ENCODE measurements at places on chromosomes 6 and 20.
A peak's percentile ranks its signal among the peaks of the same experiment; 100 is the strongest.

GRCh38 chr20:58116505-58116904 lies 111.9 kb downstream of the ANKRD60 start:
- no peak for DNase-seq

DNA sequence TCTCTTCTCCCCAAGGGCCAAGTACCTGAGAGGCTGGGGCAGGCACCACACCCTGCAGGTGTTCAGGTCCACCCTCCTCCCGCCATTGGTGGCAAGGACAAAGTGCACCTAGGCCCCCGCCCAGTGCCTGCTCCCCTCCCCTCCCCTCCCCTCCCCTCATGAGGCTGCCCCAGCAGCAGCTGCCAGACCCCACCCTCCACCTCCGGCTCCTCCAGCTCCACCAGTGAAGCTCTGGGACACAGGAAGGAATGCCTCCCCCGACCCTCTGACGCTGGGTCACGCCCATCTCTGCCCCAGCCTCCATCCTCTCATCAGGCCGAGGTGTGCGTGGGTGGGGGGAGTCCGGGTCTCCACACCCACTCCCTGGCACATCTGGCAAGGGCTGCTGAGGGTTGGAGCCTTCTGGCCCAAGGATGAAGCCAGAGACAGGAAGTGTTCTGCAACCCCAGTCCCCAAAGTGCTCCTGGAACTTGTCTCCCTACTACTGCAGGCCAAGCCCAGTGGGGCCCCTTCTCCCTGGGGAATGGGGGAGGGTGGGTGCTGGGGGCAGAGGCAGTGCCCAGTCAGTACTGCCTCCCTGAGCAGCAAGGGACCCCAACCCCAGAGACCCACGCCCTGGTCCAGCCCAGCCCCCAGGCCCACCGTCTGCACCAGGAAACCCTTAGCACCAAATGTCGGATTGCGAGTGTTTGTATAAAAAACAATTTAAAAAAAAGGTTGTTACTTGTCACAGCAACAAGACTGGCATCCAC lies 1.6 kb upstream of the UCKL1 start:
- no peak for DNase-seq

DNA sequence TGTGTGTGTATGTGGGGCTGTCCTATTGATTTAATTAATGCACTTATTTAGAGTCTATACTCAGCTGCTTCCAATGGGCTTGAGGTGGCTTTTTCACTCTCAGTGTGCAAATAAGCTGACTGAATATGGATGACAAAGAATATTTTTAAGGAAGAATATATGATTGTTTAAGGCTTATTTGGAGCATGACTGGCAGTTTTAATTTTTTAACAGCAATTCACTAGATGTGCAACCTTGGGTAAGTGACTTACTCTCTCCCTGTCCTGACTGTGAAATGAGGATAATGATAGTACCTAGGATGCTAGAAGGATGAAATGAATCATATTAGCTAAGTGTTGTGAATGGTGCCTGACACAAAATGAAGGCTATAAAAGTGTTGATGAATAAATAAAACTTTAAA lies 67.9 kb downstream of the CLIC5 start:
- DNase-seq, result no peak

GRCh38 chr6:123747515-123747914 lies 56.1 kb upstream of the NKAIN2 start:
- no peak for DNase-seq

GRCh38 chr20:33531885-33532284 lies 42.0 kb downstream of the CBFA2T2 start:
- DNase-seq, result no peak

DNA sequence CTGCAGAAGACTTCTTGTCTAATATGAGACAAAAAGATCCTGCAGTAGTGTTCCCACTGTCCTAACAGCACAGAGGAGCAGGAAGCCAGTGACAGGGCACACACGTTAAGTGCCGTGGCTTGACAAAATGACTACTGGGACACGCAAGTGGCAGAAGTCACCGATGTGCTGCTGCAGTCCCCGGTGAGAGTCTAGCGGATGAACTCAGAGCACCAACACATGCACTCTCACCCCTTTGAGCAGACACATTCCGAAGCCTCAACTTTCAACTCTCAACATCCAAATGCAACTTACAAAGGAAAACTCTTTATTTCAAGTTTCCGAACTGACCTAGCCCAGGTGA lies 898 bp downstream of the LAMA4 start:
- DNase-seq, result no peak

GRCh38 chr6:3307436-3307835 lies 48.7 kb downstream of the PSMG4 start:
- no peak for DNase-seq

- no peak for DNase-seq
Measured at GRCh38 chr6:170063851-170064602, 226.9 kb downstream of the DLL1 start.

DNA sequence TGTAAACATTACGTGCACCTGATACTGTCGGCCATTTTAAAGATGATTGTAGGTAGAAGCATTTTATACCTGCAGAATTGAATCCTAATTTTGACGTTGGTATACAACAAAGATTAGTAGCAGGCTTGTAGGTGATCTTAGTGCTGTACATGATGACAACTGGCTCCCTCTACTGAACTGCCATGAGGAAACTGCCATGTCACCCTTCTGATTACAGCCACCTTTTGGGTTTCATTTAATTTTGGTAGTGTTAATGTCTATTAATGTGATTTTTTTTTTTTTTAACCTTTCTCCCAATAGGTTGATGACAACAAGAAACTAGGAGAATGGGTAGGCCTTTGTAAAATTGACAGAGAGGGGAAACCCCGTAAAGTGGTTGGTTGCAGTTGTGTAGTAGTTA lies 2.3 kb downstream of the RPS12 start:
- no peak for DNase-seq

GRCh38 chr6:50716899-50717509 lies 3.7 kb downstream of the TFAP2D start:
- DNase-seq, result no peak

- DNase-seq, result no peak
Measured at GRCh38 chr20:50478162-50478990, 31.8 kb upstream of the PTPN1 start.

- no peak for DNase-seq
Measured at GRCh38 chr6:27205375-27206278, 41.9 kb upstream of the PRSS16 start.

DNA sequence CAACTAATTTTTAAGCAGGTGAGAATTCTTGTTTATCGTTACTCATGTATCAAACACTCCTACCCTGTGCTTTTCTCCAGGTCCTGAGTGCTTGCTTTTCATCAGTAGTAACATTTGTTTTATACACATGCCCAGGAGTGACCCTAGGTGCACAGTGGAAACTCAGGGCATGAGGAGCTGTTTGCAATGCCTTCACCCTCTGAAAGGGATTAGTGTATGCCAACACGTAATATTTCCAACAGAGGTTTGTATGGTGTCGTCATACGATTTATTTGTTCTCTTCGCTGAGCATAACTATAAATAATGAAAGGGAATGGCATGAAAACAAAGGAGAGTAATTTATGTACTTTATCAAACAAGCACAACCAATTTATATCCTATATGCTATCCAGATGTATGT lies 537.4 kb upstream of the MMS22L start:
- no peak for DNase-seq

DNA sequence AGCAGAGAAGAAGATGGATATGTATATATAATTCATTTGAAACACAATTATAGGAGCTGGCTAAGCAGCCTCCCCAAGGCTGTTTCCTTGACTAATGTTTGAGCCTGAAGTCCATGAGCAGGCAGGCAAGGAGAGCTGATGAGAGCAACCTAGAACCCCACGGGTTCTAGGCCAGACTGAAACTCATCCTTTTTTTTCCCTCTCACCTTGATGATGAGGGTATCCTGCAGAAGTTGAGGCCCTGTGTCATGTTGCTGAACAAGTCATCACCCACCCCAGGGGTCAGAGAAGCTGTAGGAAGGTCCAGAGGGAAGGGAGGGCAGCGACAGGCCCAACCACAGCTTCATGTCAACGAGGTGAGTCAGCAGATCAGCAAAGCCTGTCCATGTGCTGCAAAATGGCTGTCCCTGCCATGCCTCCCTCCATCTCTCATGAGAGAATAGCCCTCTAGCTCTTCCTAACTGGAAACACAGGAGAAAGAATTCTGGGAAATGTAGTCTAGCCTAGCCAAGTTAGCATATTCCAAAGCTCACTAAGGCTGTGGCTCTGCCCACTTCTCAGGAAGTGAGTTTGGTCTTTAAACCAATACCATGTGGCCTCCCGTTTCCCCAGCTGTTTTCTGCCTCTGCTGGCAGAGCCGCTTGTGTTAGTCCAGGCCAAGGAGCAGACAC lies 91.3 kb upstream of the DTNBP1 start:
- DNase-seq, result no peak

DNA sequence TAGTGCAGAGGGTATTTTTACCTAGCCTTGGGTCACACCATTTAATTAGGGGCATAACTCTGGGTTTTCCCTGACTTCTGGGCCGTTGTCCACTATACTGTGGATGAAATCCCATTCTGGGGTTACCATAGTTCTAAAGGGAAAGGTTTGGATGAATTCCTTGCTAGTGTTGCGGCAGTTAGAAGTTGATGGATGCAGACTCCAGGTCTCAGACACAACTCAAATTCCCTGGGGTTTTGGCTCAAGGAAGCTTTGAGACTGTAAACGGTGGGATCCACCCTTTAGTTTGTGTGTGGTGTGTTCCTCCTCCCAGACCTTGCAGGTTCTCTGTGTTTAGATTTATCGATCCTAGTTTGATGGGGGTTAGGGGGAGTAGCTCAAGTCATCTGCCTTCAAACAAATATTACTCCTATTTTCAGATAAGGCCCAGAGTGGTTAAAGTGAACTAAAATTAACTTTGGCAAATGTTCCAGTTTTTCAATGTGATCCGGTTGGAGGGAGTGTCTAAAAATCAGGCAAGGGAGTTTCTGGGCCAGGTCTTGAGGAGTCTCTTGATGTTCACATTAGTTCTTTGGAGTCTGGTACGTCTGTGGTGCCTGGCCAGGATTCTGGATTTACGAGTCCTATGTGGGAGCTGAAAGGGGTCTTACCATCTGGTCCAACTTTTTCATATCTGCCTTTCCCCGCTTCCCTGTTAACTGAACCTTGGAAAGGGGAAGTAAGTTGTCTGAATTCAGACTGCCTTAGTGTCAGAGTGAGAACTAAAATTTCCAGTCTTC lies 1.5 kb downstream of the RALY start:
- no peak for DNase-seq

DNA sequence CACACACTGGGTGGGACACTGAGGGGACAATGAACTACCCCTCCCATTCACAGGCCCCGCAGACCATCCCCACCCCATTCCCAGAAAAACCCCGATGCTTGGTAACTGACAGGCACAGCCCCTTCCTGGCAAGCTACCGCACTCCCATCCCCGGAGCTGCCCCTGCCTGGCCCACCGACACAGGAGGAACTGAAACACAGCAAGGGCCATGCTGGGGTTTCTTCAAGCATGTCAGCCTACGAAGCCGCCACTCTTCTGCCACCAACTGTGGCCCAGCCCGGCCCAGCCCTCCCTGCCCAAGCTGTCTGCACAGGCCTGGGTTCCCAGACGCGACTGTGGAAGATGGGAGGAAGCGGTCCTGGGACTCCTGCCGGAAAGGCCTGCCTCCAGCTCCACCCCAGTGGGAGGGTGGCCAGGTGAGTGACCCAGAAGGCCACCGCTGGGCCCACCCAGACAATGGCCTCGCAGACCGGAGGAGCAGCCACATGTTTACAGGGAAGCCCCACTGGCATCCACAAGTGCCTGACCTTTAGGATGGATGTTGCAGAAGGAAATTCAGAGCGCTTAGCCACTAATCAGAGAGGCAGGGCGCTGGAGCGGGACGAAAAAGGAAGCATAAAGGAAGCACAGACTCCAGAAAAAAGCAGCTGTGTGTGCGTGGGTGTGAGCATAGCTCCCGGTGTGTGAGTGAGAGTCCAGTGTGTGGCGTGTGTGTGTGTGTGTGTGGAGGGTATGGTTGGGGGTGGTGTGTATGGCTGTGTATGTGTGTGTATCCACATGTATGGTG lies 91.6 kb downstream of the PRND start:
- no peak for DNase-seq

GRCh38 chr20:49569411-49570115 lies 1.6 kb upstream of the PTGIS start:
- DNase-seq, result no peak

DNA sequence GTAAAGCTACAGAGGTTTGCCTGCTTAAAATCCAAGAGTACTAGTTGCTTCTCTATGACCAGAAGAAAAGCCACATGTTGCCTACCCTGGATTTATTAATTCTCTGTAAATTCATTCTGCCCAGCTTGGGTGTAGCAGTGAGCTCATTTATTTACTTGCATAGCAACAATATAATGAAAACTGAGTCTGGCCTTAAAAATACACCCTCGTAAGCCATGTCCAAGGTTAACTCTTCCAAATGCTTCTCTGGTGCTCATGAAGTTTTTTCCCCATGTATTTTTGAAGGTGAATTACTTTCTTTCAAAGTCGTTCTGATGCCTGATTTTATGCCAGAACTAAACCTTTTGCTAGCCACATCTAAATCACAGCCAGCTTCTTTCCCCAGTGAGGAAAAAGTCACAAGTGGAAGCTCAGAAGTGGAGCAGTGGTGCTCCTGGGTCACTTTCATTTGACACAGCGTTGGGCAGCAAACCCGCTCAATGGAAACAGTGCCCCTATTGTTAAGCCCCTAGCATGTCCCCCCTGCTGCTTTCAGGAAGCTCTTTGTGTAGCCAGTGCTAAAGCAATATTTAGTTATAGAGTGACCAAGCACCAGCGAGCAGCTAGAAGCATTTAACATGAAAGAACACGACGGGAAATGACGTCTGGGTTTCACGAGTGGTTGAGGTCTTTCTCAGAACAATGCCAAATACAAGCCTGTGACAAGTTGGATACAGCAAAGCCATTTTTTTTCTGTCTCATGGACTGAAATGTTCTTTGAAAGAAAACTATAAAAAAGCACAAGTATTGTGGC lies 29.8 kb downstream of the NEDD9 start:
- peak; percentile 53 for DNase-seq

DNA sequence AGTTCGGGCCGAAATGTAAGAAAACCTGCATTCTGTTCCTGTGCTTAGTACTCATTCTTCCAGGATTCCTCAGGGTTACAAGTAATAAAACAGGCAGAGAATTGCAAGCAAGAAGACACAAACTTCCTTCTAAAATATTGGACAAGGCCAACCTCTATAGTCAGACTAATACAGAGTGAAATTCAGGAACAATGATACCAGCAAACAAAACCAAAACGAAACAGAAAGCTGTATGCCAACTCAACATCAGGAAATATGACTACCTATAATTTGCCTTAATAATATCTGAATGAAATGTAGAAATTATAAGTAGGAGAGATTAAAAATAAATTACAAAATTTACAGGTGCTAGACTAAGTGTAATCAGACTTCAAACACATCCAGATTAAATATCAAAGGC lies 238.8 kb downstream of the HIVEP2 start:
- DNase-seq, result no peak

- DNase-seq, result no peak
Measured at GRCh38 chr20:60728705-60729104, 523.4 kb upstream of the CDH4 start.

- no peak for DNase-seq
Measured at GRCh38 chr20:46312075-46312944, 4.0 kb upstream of the CDH22 start.

DNA sequence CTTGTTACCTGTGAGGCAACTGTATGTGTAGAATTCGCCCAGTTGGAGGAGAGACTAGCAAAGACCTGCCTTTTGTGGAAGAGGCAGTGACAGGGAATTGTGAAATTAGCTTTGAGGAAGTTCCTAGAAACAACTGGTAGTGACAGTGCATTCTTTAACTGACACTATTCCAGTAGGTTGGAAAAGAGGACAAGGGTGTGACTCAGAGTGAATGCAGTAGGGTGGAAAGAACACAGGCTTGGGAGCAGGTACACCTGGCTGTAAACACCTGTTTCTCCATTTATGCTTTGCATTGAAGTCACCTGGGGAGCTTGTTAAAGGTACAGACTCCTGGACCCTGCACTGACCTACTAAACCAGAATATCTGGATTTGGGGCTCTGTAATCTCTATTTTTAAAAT lies 295.7 kb downstream of the PHACTR1 start:
- no peak for DNase-seq

Measured in frontal cortex (tissue), 4 donors.